ENCODE measurements at places on chromosomes 6 and 20. TPM values are rescaled to one million over a fixed set of nuclear protein-coding genes. Genes with fewer than 3 reads are reported as not detected.

Gene HLA-DPA1
- total RNA-seq: 39.8 TPM

DNA sequence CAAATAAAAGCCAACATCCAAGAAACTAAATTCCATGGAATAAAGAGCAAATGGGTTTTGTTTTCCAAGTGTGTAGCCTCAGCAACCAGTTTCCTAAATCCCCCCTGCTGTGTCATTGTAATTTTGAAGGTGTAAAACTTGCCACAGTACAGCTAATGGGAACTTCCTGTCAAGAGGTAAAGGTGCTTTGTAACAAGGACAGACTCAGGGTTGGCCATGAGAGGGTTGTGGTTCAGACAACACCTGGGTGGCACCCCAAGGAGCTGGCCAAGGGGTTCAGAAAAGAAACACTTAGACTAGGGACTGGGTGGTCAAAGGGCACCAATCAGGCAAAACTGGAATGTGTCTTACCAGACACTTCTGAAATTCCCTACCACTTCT lies 52.4 kb upstream of the LYRM2 start:
- no peak for DNase-seq

- no peak for DNase-seq
Measured at GRCh38 chr20:39829661-39830060, 859.4 kb downstream of the MAFB start.

GRCh38 chr6:153673225-153673624 lies 365.8 kb upstream of the OPRM1 start:
- no peak for DNase-seq

Gene SLC24A3
- not detected for total RNA-seq

DNA sequence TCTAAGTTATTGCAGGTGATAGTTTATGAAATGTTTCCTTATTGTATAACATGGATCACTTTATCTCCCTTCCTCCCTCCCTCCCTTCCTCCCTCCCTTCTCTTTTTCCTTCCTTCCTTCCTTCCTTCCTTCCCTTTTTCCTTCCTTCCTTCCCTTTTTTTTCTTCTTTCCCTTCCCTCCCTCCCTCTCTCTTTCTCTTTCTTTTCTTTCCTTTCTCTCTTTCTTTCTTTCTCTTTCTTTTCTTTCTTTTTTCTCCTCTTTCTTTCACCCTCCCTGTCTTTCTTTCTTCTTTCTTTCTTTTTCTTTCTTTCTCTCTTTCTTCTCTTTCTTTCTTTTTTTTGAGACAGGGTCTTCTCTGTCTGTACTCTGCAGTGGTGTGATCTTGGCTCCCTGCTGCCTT lies 5.8 kb downstream of the OR2B3 start:
- DNase-seq: no peak
